ENCODE measurements at places on chromosomes 13 and 19.

- no peak for DNase-seq
Measured at GRCh38 chr19:41328157-41328841, 18.3 kb downstream of the CCDC97 start.

GRCh38 chr19:18157465-18158063 is 4.6 kb downstream of the PIK3R2 start:
- no peak for DNase-seq

- no peak for DNase-seq
Measured at GRCh38 chr13:112964971-112965492, 4.0 kb upstream of the MCF2L start.

DNA sequence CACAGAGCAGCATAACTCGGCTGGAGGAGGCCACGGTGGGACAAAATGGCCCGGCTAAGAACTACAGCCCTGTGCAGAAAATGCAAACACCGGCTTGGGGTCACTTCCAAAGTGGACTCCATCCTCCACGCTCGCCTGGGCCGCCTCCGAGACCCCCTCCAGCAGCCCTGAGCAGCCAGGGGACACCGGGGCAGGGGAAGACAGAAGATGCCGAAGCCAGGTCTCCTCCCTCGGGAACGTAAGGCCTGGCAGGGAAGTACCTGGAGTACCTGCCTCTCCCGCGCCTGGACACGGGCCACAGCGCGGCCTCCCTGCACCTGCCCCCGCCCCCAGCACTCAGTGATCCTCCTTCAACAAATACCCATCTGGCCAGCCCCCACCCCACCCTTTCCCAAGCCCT is 5.0 kb downstream of the LMNB2 start:
- no peak for DNase-seq

- DNase-seq, result no peak
Measured at GRCh38 chr19:2415281-2415972, 12.0 kb downstream of the TIMM13 start.

GRCh38 chr19:18761531-18762110 is 29.5 kb downstream of the COMP start:
- no peak for DNase-seq

- DNase-seq, result no peak
Measured at GRCh38 chr13:65112531-65112941, 2117.6 kb downstream of the PCDH9 start.

- no peak for DNase-seq
Measured at GRCh38 chr19:42683917-42684513, 56.3 kb downstream of the PSG3 start.

DNA sequence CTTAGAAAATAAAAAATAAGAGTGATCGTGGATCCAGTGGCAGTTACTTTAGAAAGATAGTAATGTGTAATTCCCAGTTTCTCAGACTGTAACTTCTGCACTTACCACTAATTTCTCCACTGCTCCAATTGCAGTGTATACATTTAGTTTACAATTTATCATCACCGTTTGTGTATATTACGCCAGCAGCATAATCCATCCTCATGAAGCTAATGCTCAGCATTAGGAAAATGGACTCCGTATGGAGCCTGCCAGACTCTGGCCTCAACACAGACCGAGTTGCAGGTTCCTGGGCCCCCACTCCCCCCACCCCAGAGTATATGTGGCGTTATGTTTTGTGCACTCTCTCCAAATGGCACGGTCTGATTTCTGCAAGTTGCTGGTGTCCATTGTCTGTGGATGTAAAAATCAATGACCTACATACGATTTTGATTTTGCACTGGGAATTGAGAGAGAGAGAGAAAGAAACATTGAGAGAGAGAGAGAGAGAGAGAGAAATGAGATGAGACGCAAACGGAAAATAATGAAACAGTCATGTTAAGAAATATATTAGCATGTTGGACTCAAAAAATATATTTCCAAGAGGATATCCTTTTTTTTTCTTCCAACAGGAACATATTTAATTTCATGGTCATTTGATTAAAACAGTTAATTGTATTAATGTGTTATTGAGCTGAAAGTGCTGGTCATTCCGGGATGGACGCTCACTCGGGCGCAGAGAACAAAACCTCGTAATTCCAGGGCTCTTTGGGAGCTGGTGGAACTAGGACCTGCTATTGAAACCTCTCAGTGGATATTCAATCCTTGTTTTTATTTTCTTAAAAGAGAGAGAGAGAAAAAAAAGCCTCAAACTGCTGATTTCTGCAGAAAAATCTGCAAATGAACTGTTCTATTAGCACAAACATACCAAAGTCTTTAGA is 278.8 kb downstream of the TSHZ3 start:
- DNase-seq, result no peak

- DNase-seq, result no peak
Measured at GRCh38 chr13:63490149-63490548, 2074.5 kb upstream of the PCDH20 start.

DNA sequence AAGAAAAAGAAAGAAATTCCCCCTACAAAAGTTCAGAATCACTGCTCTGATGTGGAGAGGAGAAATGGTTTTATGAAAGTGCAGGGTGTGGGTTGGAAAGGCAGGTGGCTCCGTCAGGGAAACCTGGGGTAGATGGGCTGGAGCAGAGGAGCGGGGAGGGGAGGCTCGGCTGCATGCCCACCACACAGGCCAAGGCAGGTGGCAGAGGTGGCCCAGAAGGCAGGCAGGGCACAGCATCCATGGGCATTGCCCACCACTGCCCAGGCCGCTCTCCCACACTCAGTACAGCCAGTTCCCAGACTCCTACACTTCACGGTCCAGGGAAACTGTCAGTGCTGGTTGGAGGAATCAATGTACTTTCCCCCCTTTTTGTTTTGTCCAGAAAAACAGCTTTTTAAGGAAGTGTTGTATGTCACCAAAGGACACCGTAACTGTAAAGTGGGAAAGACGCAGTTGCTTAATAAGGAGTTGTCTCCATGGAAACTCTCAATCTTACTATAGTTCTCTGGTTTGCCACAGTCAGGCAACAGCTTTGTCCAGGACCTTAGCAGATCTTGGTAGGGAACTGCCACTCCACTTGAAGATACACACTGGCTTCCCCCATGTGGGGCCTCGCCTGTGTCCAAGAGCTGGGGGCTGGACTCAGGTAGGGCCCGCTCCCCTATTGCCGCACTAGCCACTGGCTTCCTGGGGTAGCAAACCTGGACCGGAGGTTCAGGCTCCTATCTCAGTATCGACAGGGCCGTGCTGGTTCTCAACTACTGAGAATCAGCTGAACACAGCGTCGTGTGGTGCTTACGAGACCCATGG is 82.9 kb downstream of the RAB20 start:
- no peak for DNase-seq

GRCh38 chr13:24911133-24911908 is 147.4 kb downstream of the RNF17 start:
- DNase-seq, result no peak

DNA sequence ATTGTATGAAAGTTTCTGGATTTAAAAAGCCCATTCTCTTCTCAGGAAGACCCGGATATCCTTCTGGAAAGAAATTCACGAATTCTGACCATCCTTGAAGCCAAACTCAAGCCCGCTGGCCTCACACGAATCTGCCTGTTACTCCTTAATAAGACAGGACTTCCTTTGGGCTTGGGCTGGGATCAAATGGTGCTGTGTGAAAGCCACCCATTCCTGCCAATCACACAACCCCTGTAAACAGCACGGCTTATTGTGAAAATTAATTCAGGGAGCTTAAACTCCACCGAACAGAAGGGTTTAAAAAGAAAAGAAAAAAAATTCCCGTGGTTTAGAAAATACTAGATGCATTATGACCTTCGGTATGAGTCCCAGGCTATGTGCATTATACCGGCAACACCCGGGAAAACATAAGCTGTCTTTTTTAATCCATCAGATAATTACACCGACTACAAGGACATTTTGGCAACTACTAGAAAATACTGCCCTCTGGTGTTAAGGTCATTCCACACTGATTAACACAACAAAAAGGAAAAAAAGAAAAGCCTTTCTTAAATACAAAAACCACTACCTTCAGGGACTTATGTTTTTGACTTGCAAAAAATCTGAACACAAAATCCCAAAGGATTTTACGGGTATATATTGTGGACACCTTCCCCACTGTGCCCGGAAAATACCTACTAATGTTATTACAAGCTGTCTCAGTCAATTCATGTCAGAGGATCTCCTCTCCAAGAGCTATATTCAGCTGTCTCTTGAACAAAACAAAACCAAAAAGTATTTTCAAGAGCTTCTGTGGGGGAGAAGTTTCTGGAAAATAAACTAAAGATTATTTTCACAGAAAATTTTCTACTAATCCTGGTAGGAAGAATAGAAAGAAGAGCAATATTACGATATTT is 76.0 kb upstream of the LSM14A start:
- DNase-seq, result peak; percentile 50

DNA sequence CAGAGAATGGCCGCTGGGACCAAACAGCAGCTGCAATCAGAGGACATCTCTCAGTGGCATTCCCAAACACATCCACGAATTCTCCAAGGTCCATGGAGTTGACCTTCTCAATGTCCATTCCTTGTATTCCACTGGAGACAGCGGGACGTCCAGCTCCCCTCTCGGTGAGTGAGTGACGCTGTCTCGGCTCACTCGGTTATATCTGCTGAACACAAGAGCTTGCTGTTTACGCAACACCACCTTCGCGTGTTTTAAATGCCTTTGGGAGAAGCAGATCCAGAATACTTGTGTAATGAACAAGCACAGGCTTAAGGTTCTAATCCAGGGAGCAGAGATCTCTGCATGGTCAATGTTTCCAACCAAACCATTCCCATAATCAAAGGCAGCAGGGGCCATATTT is at the start of gene URAD:
TSS of gene URAD (minus strand) at position 174 of the 400 bp plus-strand sequence. CDS start at position 118, 56 bp downstream.
- no peak for DNase-seq

DNA sequence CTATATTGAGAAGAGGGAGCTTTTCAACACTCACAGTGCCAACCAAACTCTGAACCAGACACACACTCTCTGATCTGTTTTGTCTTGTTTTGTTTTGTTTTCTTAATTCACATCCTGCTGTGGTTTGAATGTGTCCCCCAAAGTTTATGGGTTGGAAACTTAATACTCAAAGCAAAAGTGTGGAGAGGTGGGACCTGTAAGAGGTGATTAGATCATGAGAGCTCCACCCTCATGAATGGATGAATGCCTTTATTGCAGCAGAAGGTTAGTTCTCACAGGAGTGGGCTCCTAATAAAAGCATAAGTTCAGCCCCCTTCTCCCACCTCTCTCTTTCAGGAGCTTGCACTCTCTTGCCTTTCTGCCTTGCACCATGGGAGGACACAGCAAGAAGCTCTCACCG is 957.1 kb downstream of the PCDH9 start:
- no peak for DNase-seq

DNA sequence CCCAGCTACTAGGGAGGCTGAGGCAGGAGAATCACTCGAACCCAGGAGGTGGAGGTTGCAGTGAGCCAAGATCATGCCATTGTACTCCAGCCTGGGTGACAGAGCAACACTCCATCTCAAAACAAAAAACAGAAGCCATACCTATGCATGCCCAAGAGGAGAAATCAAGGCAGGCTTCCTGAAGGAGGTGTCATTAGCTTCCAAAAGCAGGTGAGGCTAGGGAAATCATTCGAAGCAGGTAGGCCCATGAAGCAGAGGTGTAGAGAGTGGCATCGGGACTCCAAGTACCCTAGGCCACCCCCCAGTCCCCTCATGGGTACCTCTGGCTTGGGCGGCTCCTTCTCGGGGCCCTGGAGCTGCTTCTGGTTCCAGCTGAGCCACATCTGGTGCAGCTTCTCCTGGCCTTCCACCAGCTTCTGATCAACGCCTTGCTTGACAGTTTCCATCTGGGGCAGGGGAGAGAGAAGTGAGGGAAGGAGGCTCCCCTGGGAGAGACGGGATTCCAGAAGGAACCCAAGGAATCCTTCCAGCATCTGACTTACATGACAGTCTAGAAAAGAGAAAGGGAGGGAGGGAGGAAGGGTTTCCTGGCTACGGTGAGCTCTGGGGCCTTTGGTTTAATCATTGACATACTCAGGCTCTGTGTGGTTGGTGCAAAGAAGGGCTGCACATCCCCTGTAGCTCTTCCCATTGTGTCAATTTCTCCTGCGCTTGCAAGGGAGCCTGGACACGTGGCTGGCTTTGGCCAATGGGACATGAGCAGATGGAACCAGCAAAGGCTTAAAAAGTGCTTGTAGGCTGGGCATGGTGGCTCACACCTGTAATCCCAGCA is 13.1 kb upstream of the TICAM1 start:
- DNase-seq, result no peak

DNA sequence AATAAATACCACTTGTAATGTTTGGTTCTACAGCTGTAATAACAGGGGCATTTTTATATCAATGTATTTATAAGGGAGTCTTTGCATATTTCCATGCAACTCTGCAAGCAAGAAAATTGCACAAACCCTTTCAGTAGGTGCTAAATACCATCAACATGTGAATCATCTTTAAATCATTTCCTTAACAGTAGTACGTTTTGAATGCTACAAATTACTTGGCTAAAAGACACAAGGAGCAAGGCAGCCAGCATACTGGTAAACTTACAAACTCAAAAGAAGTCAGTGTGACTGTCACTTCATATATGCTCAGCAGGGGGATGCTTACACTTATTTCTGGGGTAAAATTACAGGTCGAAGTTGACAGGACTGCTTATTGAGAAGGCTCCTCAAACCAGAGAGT is 402.4 kb downstream of the EFNB2 start:
- no peak for DNase-seq

DNA sequence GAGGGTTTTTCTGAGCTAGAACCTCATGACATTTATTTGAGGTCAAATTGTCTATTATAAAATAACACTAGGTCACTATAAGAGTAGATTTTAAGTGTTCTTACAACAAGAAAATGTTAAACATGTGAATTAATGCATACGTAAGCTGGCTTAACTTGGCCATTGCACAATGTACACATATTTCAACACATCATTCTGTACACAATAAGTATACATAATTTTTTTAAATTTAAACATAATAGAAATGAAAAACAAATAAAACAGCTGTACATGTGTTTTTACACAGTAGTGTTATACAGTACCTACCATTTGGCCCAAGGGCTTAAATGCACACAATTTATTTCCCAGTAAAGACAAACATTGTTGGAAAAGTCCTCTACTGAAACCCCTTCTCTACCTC is 269.9 kb downstream of the DACH1 start:
- DNase-seq, result no peak

GRCh38 chr19:11142528-11143171 is 12.9 kb downstream of the SPC24 start:
- peak; percentile 17 for DNase-seq

GRCh38 chr13:112252804-112253590 is 123.2 kb upstream of the SPACA7 start:
- DNase-seq, result no peak

DNA sequence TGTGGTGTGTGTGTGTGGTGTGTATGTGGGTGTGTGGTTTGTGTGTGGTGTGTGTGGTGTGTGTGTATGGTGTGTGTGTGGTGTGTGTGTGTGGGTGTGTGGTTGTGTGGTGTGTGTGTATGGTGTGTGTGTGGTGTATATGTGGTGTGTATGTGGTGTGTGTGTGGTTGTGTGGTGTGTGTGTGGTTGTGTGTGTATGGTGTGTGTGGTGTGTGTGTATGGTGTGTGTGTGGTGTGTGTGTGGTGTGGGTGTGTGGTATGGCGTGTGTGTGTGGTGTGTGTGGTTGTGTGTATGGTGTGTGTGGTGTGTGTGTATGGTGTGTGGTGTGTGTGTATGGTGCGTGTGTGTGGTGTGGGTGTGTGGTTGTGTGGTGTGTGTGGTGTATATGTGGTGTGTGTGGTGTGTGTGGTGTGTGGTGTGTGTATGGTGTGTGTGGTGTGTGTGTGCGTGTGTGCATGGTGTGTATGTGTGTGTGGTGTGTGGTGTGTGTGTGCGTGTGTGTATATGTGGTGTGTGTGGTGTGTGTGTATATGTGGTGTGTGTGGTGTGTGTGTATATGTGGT is 8.7 kb downstream of the SHISA7 start:
- DNase-seq, result no peak

Data from HEK293T (cell line).